ENCODE measurements at places on chromosomes 5 and 9. TPM values are rescaled to one million over a fixed set of nuclear protein-coding genes. Genes with fewer than 3 reads are reported as not detected.

GRCh38 chr5:90530736-90531487 lies 1.5 kb upstream of the LYSMD3 start:
- DNase-seq, result no peak
- H3K4me1 ChIP-seq, result no peaks in the 10 kb centered on the region
- H3K36me3 ChIP-seq, result no peaks in the 10 kb centered on the region
- H3K27ac ChIP-seq, result no peak overlapping the region
- H3K4me3 ChIP-seq, result no peak overlapping the region

GRCh38 chr5:171010816-171011215 lies 149.0 kb downstream of the RANBP17 start:
- no peaks in the 10 kb centered on the region for H3K36me3 ChIP-seq
- no peak for DNase-seq
- no peaks in the 10 kb centered on the region for H3K27me3 ChIP-seq

GRCh38 chr5:133983674-133984073 lies 15.2 kb upstream of the C5orf15 start:
- H3K27me3 ChIP-seq, result no peaks in the 10 kb centered on the region
- DNase-seq, result no peak
- H3K36me3 ChIP-seq, result peaks cover 77% of the 10 kb centered on the region
- H3K4me1 ChIP-seq, result no peaks in the 10 kb centered on the region

DNA sequence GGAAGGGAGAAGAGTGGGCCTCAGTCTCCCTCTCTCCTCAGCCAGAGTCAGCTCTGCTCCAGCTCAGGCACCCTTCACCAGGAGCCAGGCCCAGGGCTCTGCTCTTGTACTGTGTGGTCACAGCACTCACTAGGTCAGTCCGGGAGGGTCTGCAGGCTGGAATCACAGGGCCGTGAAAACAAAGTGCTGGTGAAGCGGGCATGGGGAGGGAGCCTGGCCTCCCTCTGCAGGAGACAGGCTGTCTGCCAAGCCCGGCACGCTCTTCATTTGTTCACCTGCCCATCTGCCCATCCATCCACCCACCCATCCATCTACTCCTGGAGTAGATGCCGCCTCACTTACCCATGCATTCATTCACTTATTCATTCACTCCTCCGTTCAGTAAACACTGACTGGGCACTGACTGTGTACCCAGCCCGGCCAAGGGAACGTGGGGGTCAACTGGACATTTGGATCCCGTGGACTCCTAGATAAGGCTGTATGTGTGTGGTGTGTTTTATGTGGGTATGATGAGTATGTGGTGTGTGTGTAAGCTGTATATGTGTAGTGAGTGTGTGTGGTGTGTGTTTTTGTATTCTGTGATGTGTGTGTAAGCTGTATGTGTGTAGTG lies 3.6 kb downstream of the SPAAR start:
- no peaks in the 10 kb centered on the region for H3K27me3 ChIP-seq
- no peaks in the 10 kb centered on the region for H3K4me1 ChIP-seq
- DNase-seq, result no peak
- no peak overlapping the region for H3K27ac ChIP-seq

DNA sequence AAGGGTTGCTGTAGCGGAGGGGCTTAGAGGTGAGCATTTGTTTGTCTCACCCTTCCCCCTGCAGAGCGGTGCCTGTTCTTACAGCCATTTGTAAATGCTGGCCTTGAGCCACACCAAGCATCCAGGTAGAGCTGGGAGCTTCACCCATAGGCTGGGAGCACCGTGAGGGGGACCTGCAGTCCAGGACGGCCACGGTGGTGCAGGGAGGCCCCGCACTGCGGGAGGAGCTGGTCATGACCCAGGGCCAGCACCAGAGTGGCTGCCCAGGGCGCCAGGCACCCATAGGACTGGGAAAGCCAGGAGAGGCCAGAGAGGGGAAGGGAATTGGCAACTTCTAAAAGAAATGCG lies 197.3 kb upstream of the ADAMTS16 start:
- H3K4me1 ChIP-seq, result no peaks in the 10 kb centered on the region
- no peaks in the 10 kb centered on the region for H3K27me3 ChIP-seq
- H3K36me3 ChIP-seq, result no peaks in the 10 kb centered on the region
- no peak overlapping the region for H3K4me3 ChIP-seq
- no peak overlapping the region for H3K27ac ChIP-seq

DNA sequence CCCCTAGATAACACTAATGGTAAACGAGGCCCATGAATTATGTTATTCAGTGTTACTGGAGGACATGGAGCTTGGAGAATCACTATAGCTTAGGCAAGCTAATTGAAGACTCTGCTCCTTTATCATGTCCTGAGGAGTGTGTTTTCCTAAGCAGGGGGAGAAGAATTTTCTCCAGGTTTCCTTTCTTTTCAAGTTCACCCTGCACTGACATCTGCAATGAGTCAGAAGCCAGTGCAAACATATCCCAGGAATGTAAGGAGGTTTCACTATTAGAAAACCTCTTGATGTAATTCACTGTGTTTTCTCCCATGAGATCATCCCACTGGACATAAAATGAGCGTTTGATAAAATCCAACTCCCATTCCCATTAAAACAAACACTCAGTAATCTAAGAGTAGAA lies 75.6 kb downstream of the DMRT2 start:
- H3K27ac ChIP-seq, result no peak overlapping the region
- no peaks in the 10 kb centered on the region for H3K36me3 ChIP-seq
- DNase-seq, result no peak
- no peak overlapping the region for H3K4me3 ChIP-seq
- H3K4me1 ChIP-seq, result no peaks in the 10 kb centered on the region

GRCh38 chr5:162558120-162558519 lies 490.5 kb downstream of the GABRG2 start:
- no peaks in the 10 kb centered on the region for H3K4me1 ChIP-seq
- no peak overlapping the region for H3K4me3 ChIP-seq

DNA sequence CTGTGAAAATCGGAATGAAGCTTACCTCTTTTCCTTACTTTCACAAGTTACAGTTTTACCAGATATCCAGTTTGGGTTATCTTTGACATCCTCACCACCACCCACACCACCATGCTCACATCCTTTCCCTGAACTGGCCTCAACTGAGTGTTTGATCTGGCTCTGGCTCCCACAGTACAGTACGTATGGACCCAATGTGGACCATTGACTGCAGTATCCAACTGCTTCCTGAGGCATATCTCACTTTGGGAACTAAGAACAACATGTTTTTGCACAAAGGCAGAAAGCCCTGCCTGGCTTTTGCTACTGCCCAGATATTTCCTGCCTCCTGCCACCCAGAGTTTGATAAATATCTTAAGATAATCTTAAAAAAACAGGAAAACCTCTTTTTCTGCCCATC lies 1232.0 kb upstream of the CDH18 start:
- no peaks in the 10 kb centered on the region for H3K36me3 ChIP-seq
- H3K4me1 ChIP-seq, result no peaks in the 10 kb centered on the region
- H3K27me3 ChIP-seq, result no peaks in the 10 kb centered on the region
- H3K27ac ChIP-seq, result no peak overlapping the region

- H3K27me3 ChIP-seq, result no peaks in the 10 kb centered on the region
- H3K36me3 ChIP-seq, result no peaks in the 10 kb centered on the region
- DNase-seq, result peak; percentile 78
- peak overlapping the region; percentile 39 for H3K27ac ChIP-seq
- no peak overlapping the region for H3K4me3 ChIP-seq
These were observed 2.5 kb upstream of the ST6GALNAC4 start for GRCh38 chr9:127919253-127919815.

Gene DUSP1
- total RNA-seq, result 106 TPM

Gene SHOC1
- not detected for total RNA-seq

Gene RPL35
- total RNA-seq, result 409 TPM

Measured in right lobe of liver (tissue), 6 donors.